ENCODE measurements at places on chromosomes 11 and 22. TPM values are rescaled to one million over a fixed set of nuclear protein-coding genes. Genes with fewer than 3 reads are reported as not detected.

Gene POTEH
- total RNA-seq = not detected

Gene CAPN5
- total RNA-seq = 2.1 TPM

Gene IRAG1
- total RNA-seq = not detected

Gene RAB39A
- not detected for total RNA-seq

Gene ATF4
- total RNA-seq = 522 TPM

Gene BET1L
- 14.5 TPM for total RNA-seq

Gene CRYBB1
- total RNA-seq = not detected

Gene ADM2
- total RNA-seq = 4.3 TPM

Gene ZFTA
- total RNA-seq = 4.5 TPM

Gene CTTN
- 361 TPM for total RNA-seq

Gene PIK3IP1
- total RNA-seq = 12.6 TPM

Gene MAP6
- not detected for total RNA-seq

Gene THY1
- total RNA-seq = 2.4 TPM

Gene OR5B21
- not detected for total RNA-seq

Gene SEC14L6
- total RNA-seq = 6.7 TPM

Gene CCDC89
- total RNA-seq = not detected

Gene PRG3
- total RNA-seq = not detected

Gene RPS25
- total RNA-seq = 3,713 TPM

Gene TTC9C
- 36.2 TPM for total RNA-seq

Gene GTSE1
- 0.21 TPM for total RNA-seq

Gene SESN3
- total RNA-seq = 7.7 TPM

Gene OLFML1
- not detected for total RNA-seq

Gene CYB5R2
- 7.0 TPM for total RNA-seq

Gene C11orf21
- total RNA-seq = not detected

Gene JAML
- total RNA-seq = not detected

Gene MPZL3
- 34.3 TPM for total RNA-seq

Gene TIGD3
- under 0.01 TPM for total RNA-seq

Gene MAPK8IP2
- total RNA-seq = 0.43 TPM

Gene UPB1
- total RNA-seq = 0.24 TPM

Gene ZW10
- total RNA-seq = 18.8 TPM
